ENCODE measurements at places on chromosomes 13 and 19.

GRCh38 chr13:97221466-97221865, 667 bp upstream of the MBNL2 start:
- no peak for DNase-seq

GRCh38 chr13:23671897-23672296, 101.7 kb downstream of the TNFRSF19 start:
- peak; percentile 26 for DNase-seq

GRCh38 chr19:41698746-41699230, 9.6 kb upstream of the CEACAM5 start:
- DNase-seq = no peak

GRCh38 chr13:106609116-106609515, 41.2 kb upstream of the ARGLU1 start:
- DNase-seq = no peak

- DNase-seq = peak; percentile 55
Observed at GRCh38 chr13:106996867-106997618, 429.1 kb upstream of the ARGLU1 start.

GRCh38 chr13:34425327-34425949, 516.6 kb upstream of the NBEA start:
- no peak for DNase-seq

GRCh38 chr13:32837973-32838927, 178.0 kb upstream of the KL start:
- no peak for DNase-seq

DNA sequence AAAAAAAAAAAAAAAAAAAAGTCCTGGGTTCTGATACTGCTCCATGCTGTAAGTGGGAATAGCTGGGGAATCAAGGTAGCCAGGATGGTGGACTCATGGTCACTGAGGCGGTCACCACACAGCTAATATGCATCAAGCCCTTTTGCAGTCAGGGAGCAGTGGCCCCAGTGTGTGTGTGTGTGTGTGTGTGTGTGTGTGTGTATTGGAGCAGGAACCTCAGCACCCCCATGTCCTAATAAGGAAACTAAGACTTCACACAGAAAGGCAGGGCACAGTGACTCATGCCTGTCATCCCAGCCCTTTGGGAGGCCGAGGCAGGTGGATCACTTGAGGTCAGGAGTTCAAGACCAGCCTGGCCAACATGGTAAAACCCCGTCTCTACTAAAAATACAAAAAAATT, 12.0 kb downstream of the B3GNT3 start:
- no peak for DNase-seq

DNA sequence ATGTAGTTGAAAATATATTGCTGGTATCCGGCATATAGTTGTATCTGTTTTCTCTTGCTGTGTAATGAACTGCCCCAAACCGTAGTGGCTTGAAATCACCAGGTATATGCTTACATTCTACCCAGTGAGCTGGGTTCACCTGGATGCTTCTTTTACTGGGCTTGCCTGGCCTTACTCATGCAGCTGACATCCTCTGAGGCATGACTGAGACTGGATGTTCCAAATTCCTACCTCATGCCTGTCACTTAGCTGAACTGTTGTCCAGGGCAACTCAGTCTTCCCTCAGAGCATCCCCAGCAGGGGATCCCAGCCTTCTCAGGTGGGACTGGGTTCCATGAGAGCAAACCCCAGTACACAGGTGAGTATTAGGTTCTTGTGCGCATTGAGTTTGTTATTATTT, 66.8 kb downstream of the IFT88 start:
- DNase-seq = no peak

DNA sequence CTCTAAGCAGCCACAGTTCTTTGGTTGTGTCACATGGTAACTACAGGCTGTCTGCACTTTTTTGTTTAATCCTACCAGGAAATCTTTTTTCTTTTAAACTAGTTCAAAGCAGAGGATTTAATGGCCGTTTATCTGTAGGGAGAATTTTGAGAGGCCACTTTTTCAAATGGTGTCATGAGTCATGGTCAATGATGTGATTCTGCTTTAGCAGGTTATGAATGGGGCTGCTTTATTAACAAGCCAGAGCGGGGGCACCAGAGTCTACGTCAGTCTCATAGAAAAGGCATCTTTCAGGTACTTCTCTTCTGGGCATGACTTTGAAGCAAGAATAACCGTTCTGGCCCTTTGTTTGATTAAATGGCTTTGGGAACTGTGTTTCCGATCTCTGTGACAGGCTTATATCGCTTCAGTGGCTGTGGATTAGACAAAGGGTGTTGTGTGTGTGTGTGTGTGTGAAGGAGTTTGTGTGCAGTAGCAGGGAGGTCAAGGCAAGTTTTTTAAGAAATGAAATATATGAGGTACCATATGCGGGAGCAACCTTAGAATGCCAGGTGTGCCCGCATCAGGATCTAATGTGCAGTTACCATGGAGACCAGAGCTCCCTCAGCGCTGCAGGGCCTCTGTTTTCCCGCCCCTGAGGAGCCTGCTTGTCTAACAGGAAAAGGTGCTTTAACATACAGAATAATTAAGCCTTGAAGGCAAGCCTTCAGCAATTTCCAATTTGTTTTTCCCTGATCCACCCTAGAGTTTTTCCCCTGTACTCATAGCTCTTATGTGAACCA, 120.5 kb downstream of the KATNAL1 start:
- DNase-seq = no peak

DNA sequence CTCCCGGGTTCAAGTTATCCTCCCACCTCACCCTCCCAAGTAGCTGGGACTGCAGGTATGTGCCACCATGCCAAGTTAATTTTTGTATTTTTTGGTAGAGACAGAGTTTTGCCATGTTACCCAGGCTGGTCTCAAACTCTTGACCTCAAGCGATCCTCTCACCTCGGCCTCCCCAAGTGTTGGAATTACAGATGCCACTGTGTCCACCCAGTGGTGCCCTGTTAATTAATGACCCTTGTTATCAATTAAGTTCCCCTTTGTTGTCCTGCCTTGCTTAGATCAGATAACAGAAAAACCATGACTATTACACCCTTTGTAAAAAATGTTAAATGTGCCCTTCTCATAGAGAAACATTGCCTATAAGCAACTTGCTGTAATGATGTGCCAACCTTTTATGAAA, 34.4 kb upstream of the IGFL1 start:
- DNase-seq = no peak

DNA sequence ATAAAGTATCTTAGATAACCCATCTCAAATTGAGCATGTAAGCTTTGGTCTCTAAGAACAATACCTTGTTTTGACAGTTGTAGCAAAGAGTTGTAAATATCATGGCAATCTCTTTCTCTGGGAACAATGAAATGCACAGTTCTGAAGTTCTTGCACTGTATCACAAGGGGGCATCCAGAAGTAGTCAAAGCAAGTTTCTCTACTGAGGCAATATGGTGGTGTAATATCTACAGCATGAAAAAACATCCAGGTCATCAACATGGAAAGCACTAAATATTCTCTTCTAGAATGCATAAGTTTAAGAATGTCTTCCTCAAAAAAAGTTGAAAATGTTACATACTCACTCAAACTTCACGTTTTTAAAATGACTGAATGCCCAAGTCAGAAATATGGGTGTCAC, 19.6 kb downstream of the MTMR6 start:
- DNase-seq = peak; percentile 17

- DNase-seq = no peak
Observed at GRCh38 chr19:34269489-34269888, 15.1 kb downstream of the GARRE1 start.

DNA sequence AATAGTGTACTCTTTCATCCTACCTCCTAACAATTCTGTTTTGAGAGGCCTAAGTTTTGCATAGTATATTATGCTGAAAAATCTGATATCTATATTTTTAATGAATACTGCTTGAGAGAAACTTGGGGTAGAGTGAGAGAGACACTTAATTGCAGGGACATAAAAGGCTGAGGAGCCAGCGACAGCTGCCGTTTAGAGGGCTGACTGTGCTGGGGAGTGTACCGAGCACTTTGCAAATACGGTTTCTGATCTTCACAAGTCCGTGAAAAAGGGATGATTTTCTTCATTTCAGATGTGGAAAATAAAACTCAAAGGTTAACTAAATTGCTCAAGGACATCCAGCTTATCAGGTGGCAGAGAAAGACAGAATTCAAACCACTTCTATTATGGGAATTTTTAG, 97.4 kb downstream of the CAB39L start:
- no peak for DNase-seq

DNA sequence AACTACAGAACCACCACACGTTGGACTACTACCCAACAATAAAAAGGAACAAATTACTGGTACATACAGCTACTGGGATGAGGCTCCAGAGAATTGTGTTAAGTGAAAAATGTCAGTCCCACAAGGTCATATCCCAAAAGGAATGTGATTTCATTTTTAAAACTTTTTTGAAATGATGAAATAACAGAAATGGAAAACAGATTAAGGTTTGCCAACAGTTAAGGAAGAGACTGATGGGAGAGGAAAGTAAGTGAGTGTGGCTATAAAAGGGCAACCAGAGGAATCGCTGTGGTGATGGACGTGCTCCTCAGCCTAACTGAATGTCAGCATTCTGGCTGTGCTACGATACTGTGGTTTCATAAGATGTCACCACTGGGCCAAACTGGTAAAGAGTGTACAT, 512.8 kb downstream of the UQCRFS1 start:
- DNase-seq = peak; percentile 55

- DNase-seq = no peak
Observed at GRCh38 chr13:92682832-92683517, 543.6 kb upstream of the GPC6 start.

DNA sequence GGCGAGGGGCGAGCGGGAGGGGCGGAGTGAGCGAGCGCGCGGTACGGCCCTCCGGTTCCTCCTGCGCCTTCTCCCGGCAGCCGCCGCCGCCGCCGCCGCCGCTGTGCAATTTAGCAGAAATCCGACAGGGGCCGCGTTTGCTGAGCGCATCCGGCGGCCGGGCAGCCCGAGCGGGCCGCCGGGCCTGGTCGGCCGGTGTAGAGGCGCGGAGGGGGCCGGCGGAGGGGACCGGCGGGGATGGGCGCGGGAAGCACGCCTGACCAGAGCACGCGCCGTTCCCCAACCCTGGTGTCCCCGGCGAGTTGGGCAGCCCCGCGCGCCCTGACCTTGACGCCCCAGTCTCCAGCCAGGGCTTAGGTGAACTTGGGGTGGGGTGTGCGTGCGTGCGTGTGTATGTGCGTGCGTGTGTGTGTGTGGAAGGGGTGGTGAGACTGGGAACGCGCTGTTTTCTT, 144.5 kb upstream of the ZNF536 start:
- peak; percentile 64 for DNase-seq

GRCh38 chr19:34408411-34408810, 4.2 kb downstream of the PDCD2L start:
- no peak for DNase-seq

- no peak for DNase-seq
Observed at GRCh38 chr13:44930963-44931623, 58.2 kb downstream of the NUFIP1 start.

- no peak for DNase-seq
Observed at GRCh38 chr19:28487999-28488398, 725.0 kb downstream of the UQCRFS1 start.

DNA sequence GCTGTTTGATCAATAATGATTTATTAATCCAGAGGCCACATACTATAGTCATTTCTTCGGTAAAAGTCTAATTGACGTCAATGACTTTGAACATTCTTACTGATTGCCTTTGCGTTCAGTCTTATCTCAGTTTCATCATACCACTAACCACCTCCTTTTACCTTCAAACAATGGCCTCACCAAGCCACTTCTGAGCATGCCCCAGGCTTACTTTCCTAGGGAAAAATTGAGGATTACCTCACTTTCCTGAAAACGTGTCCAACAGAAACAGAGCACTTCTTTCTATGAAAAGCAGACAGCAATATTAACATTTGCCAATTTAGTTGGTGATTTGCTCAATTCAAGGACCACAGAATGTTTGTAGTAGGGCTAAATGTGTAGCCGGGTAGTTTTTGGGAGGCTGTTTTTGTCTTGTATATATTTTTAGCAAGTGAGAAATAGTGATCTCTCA, 157.6 kb downstream of the KLF5 start:
- peak; percentile 94 for DNase-seq

- no peak for DNase-seq
Observed at GRCh38 chr19:13119627-13120026, 1.6 kb downstream of the NACC1 start.

DNA sequence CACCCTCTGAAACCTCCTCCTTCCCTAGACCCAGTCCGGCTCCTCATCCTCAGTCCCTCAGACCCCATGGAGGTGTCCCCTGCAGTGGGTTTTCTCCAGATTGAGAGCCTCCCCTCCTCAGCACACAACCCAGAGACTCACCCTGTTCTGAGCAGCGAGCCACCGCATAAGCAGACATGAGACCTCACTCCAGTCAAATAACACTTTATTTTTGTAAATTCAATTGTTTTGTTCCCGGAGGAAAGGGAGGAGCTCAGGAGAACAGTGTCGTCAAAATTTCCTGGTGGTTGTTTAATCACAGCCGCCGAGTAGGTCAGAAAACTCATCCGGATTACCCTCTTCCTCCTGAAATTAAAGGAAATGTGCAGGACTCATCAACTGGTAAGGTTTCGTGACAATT, 57.5 kb downstream of the ERICH4 start:
- DNase-seq = no peak

- no peak for DNase-seq
Observed at GRCh38 chr19:55667958-55668357, 7.1 kb upstream of the EPN1 start.

DNA sequence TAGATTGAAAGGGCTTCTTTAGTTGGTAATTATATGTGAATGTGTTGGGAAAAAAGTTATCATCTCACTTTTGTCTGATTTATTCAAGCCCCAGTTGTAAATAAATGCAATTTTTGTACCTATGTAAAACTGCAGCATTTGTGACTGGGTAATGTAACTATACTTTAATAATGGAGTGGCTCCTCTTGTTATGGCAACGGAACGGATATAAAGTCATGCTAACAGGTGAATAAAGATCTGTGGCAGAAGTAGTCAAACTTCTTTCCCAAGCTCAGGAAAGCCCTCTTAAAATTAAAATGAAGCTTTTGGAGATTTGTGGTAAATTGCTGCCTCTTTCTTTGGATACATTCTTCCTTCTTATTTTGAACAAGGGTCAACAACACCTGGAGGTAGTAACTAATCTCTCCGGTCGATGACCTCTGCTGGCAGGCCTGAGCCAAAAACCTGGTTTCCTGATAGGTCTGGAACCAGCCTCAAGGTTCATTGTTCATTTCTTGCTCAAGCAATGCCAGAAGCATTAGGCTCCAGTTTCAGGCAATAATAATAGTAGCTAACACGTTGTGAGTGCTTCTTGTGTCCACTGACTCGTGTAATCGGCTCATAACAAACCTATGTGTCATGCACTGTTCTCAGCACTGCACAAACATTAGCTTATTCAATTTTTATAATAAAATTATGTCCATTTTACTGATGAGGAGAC, 313.4 kb upstream of the DACH1 start:
- DNase-seq = peak; percentile 43

GRCh38 chr13:77430377-77430951, 103.6 kb upstream of the MYCBP2 start:
- no peak for DNase-seq

- no peak for DNase-seq
Observed at GRCh38 chr19:6268382-6268771, 11.4 kb downstream of the MLLT1 start.
